Thymus (tissue), 14 donors: ENCODE measurements at places on chromosomes 11 and 22. TPM values are rescaled to one million over a fixed set of nuclear protein-coding genes. Genes with fewer than 3 reads are reported as not detected.

- no peak overlapping the region for H3K27ac ChIP-seq
- H3K4me3 ChIP-seq, result no peak overlapping the region
- DNase-seq, result no peak
- H3K4me1 ChIP-seq, result no peaks in the 10 kb centered on the region
- H3K36me3 ChIP-seq, result no peaks in the 10 kb centered on the region
These were observed 50.6 kb upstream of the APOA1 start for GRCh38 chr11:116888024-116888423.

DNA sequence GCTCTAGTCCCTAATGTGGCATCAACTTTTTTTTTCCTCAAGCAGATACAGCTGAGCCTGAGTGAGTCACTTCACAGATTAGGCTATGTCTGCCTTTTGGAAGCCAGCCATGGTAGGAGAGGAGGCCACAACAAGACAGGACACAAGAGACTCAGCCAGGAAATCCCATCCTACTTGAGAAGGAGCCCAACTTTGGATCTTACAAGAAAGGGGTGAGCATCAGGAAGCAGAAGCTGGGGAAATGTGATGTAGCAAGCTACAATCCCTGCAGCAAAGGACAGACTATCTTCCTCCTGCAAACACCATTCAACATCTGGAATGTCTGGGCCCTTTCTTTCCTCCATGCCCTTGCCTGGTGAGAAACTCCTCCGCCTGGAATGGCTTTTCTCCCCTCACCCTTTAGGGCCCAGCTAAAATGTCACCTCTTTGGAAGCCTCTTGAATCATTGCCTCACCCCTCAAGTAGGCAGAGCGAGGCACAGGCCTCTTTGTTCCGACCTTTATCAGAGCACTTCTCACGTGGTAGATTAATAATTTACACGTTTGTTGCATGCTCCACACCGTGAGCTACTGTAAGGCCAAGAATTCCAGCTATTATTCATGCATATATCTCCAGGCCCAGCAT lies 156.4 kb upstream of the PITPNB start:
- no peaks in the 10 kb centered on the region for H3K27me3 ChIP-seq
- no peak overlapping the region for H3K4me3 ChIP-seq
- H3K4me1 ChIP-seq, result no peaks in the 10 kb centered on the region
- DNase-seq, result no peak

The CECR2 gene
- 0.42 TPM for total RNA-seq

- no peak overlapping the region for H3K27ac ChIP-seq
- peaks cover 54% of the 10 kb centered on the region for H3K36me3 ChIP-seq
- H3K27me3 ChIP-seq, result no peaks in the 10 kb centered on the region
- no peak overlapping the region for H3K4me3 ChIP-seq
- peaks cover 15% of the 10 kb centered on the region for H3K4me1 ChIP-seq
These were observed 17.7 kb downstream of the CABP7 start for GRCh38 chr22:29737251-29738117.

- H3K27ac ChIP-seq, result no peak overlapping the region
- H3K27me3 ChIP-seq, result no peaks in the 10 kb centered on the region
- no peak for DNase-seq
- H3K4me3 ChIP-seq, result no peak overlapping the region
- H3K4me1 ChIP-seq, result no peaks in the 10 kb centered on the region
These were observed 13.5 kb downstream of the FSHB start for GRCh38 chr11:30244265-30244664.

GRCh38 chr11:128615612-128616011 lies 28.3 kb upstream of the ETS1 start:
- H3K27ac ChIP-seq, result no peak overlapping the region
- no peak overlapping the region for H3K4me3 ChIP-seq
- no peaks in the 10 kb centered on the region for H3K36me3 ChIP-seq
- peaks cover 42% of the 10 kb centered on the region for H3K4me1 ChIP-seq
- no peaks in the 10 kb centered on the region for H3K27me3 ChIP-seq
- DNase-seq, result no peak

The ZP1 gene
- total RNA-seq, result 1.6 TPM

GRCh38 chr11:122749005-122749687 lies 89.2 kb upstream of the CRTAM start:
- H3K4me1 ChIP-seq, result peaks cover 97% of the 10 kb centered on the region
- no peak overlapping the region for H3K4me3 ChIP-seq
- peak; percentile 74 for DNase-seq
- H3K36me3 ChIP-seq, result no peaks in the 10 kb centered on the region

The XKR3 gene
- 0.05 TPM for total RNA-seq

- H3K36me3 ChIP-seq, result peaks cover 9% of the 10 kb centered on the region
- peaks cover 22% of the 10 kb centered on the region for H3K4me1 ChIP-seq
- peak overlapping the region; percentile 97 for H3K27ac ChIP-seq
- no peaks in the 10 kb centered on the region for H3K27me3 ChIP-seq
- DNase-seq, result no peak
- peak overlapping the region; percentile 79 for H3K4me3 ChIP-seq
These were observed 525 bp downstream of the DGCR2 start for GRCh38 chr22:19121631-19122142.

GRCh38 chr22:50526834-50527801 lies 1.7 kb upstream of the SCO2 start:
- peaks cover 30% of the 10 kb centered on the region for H3K4me1 ChIP-seq
- peak overlapping the region; percentile 86 for H3K4me3 ChIP-seq
- peaks cover 22% of the 10 kb centered on the region for H3K36me3 ChIP-seq
- H3K27me3 ChIP-seq, result peaks cover 46% of the 10 kb centered on the region
- DNase-seq, result no peak

GRCh38 chr22:20089977-20090729 lies 10.1 kb downstream of the DGCR8 start:
- no peak for DNase-seq
- H3K4me1 ChIP-seq, result peaks cover 8% of the 10 kb centered on the region
- H3K36me3 ChIP-seq, result peaks cover 97% of the 10 kb centered on the region
- no peak overlapping the region for H3K27ac ChIP-seq
- H3K27me3 ChIP-seq, result no peaks in the 10 kb centered on the region
- no peak overlapping the region for H3K4me3 ChIP-seq

The SCGB1D2 gene
- total RNA-seq, result 0.80 TPM

DNA sequence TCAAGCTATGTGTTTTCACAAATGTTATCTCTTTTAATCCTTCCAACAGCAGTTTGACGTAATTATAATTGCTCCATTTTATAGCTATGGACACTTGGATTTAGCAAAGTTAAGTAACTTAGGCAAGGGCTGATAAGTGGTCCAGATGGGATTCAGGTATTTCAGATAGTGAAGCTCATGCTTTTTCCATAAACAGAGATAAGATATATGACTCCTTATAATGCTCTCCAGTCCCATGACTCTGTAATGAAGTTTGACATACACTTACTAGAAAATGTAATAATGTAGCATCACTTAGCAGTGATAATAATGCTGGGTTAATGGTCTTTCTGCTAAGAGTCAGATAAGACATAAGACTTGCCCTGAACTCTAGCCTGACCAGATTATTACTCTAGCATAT lies 892.1 kb downstream of the LRRC4C start:
- H3K4me1 ChIP-seq, result no peaks in the 10 kb centered on the region
- no peak for DNase-seq
- no peak overlapping the region for H3K4me3 ChIP-seq

The ZNF280B gene
- total RNA-seq, result 0.99 TPM

The TRPM5 gene
- 0.09 TPM for total RNA-seq

- DNase-seq, result no peak
- H3K27ac ChIP-seq, result no peak overlapping the region
- H3K4me3 ChIP-seq, result no peak overlapping the region
- no peaks in the 10 kb centered on the region for H3K27me3 ChIP-seq
These were observed 11.8 kb downstream of the RNF121 start for GRCh38 chr11:71940561-71941219.

GRCh38 chr11:38456371-38456770 lies 1858.3 kb upstream of the RAG2 start:
- H3K27ac ChIP-seq, result no peak overlapping the region
- DNase-seq, result no peak
- H3K4me3 ChIP-seq, result no peak overlapping the region

The OR8G5 gene
- total RNA-seq, result 0.05 TPM

The ENDOD1 gene
- 4.2 TPM for total RNA-seq

The SCARF2 gene
- total RNA-seq, result 0.38 TPM

GRCh38 chr11:12687216-12687623 lies 13.0 kb downstream of the TEAD1 start:
- peaks cover 27% of the 10 kb centered on the region for H3K27me3 ChIP-seq
- no peaks in the 10 kb centered on the region for H3K36me3 ChIP-seq
- no peaks in the 10 kb centered on the region for H3K4me1 ChIP-seq
- no peak overlapping the region for H3K27ac ChIP-seq
- DNase-seq, result no peak

- H3K4me1 ChIP-seq, result no peaks in the 10 kb centered on the region
- no peak overlapping the region for H3K4me3 ChIP-seq
- no peaks in the 10 kb centered on the region for H3K36me3 ChIP-seq
These were observed 158.8 kb downstream of the MPPED1 start for GRCh38 chr22:43570531-43571165.

GRCh38 chr11:80155412-80156017 lies 714.7 kb upstream of the TENM4 start:
- no peak overlapping the region for H3K27ac ChIP-seq
- H3K4me1 ChIP-seq, result no peaks in the 10 kb centered on the region
- H3K27me3 ChIP-seq, result no peaks in the 10 kb centered on the region
- H3K36me3 ChIP-seq, result no peaks in the 10 kb centered on the region
- no peak overlapping the region for H3K4me3 ChIP-seq

The LARGE2 gene
- total RNA-seq, result 3.5 TPM

DNA sequence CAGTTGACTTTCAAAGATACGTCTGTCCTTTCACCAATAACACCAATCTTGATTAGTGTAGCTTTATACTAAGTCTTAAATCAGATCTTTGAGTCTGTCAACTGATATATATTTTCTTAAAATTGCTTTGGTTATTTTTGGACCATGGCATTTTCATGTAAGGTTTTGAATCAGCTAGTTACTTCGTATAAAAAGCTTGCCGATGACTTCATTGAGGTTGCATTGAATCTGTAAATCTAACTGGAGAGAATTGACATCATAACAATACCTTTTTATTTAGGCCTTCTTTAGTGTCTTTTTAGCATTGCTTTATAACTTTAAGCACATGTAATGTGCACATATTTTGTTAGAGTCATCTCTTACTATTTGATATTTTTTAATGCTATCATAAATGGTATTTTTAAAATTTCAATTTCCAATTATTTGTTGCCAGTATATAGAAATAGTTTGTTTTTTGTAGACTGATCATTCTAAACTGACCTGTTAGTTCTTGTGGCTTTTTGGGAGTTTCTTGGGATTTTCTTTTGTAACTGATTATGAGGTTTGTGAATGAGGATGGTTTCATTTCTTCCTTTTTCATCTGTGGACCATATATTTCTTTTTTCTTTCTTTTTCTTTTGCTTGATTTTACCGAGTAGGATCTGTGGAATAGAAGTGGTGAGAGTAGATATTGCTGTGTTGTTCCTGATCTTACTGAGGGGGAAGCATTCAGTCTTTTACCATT lies 61.4 kb downstream of the DDX10 start:
- H3K4me1 ChIP-seq, result no peaks in the 10 kb centered on the region
- no peaks in the 10 kb centered on the region for H3K27me3 ChIP-seq
- H3K27ac ChIP-seq, result no peak overlapping the region
- H3K4me3 ChIP-seq, result no peak overlapping the region

- H3K4me3 ChIP-seq, result no peak overlapping the region
- no peak overlapping the region for H3K27ac ChIP-seq
- H3K27me3 ChIP-seq, result no peaks in the 10 kb centered on the region
- DNase-seq, result no peak
- H3K36me3 ChIP-seq, result no peaks in the 10 kb centered on the region
- no peaks in the 10 kb centered on the region for H3K4me1 ChIP-seq
These were observed 51.8 kb upstream of the LMO1 start for GRCh38 chr11:8315463-8315862.

- DNase-seq, result peak; percentile 43
- H3K36me3 ChIP-seq, result no peaks in the 10 kb centered on the region
- no peak overlapping the region for H3K27ac ChIP-seq
- no peaks in the 10 kb centered on the region for H3K27me3 ChIP-seq
- no peaks in the 10 kb centered on the region for H3K4me1 ChIP-seq
These were observed 16.0 kb downstream of the TRPM5 start for GRCh38 chr11:2428322-2428795.

- H3K27ac ChIP-seq, result no peak overlapping the region
- DNase-seq, result no peak
- no peaks in the 10 kb centered on the region for H3K27me3 ChIP-seq
- H3K4me1 ChIP-seq, result no peaks in the 10 kb centered on the region
These were observed 149.4 kb upstream of the SNX19 start for GRCh38 chr11:131065435-131066413.

DNA sequence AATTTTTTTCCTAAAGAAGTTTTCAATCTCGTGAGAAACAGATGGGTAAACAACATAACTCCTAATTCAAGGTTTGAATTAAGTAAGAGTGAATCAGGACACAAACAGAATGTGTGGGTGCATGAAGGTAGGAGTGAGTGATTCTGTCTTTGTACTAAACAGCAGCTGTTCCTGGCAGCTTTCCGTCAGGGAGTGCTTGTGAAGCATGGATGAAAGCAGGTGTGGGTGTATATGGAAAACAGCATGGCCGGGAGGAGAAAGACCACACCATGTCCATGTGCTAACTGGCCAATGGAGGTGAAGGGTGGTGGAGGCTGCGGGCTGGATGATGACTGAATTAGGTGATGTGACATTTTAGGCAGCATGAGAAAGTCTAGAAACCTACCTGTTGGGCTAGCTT lies 49.6 kb downstream of the BARX2 start:
- H3K36me3 ChIP-seq, result no peaks in the 10 kb centered on the region
- H3K27me3 ChIP-seq, result no peaks in the 10 kb centered on the region
- no peak overlapping the region for H3K4me3 ChIP-seq
- no peaks in the 10 kb centered on the region for H3K4me1 ChIP-seq
- no peak overlapping the region for H3K27ac ChIP-seq
- DNase-seq, result no peak

- H3K27me3 ChIP-seq, result no peaks in the 10 kb centered on the region
- H3K4me1 ChIP-seq, result peaks cover 7% of the 10 kb centered on the region
- no peaks in the 10 kb centered on the region for H3K36me3 ChIP-seq
- no peak for DNase-seq
- no peak overlapping the region for H3K4me3 ChIP-seq
These were observed 3.2 kb upstream of the ZBED5 start for GRCh38 chr11:10861047-10861446.

GRCh38 chr11:17063171-17064002 lies 14.1 kb downstream of the RPS13 start:
- no peaks in the 10 kb centered on the region for H3K4me1 ChIP-seq
- no peak overlapping the region for H3K4me3 ChIP-seq
- H3K27ac ChIP-seq, result no peak overlapping the region
- DNase-seq, result no peak
- H3K27me3 ChIP-seq, result no peaks in the 10 kb centered on the region
- no peaks in the 10 kb centered on the region for H3K36me3 ChIP-seq

DNA sequence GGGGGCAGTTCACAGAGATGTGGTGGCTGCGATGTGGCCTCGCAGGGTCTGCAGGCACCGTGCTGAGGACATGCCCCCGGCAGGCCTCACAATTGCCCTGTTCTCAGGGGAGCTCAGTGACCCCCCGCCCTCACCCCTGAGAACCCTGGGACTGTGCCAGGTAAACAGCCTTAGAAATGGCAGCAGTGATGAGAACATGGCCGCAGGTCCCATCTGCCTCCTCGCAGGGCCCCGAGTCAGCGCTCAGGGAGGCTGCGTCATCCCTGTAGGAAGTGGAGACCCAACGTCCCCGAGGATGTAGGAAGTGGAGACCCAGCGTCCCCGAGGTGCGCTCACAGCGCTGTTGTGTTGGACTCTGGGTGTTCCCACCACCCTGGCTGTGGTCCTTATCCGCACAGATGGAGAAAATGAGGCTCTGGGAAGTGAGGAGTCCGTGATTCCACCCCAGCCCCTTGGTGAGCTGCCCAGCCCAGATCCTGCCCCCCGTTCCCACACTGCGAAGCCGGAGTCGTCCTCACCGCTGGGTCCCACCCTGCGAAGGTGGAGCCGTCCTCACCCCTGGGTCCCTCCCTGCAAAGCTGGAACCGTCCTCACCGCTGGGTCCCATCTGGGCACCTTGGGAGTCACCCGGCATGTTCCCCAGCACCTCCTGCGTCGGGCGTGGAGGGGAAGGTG lies 1086.8 kb downstream of the BRD1 start:
- H3K27me3 ChIP-seq, result no peaks in the 10 kb centered on the region
- DNase-seq, result no peak
- H3K36me3 ChIP-seq, result no peaks in the 10 kb centered on the region
- H3K27ac ChIP-seq, result no peak overlapping the region
